ENCODE measurements at places on chromosomes 12 and 14. TPM values are rescaled to one million over a fixed set of nuclear protein-coding genes. Genes with fewer than 3 reads are reported as not detected.
A peak's percentile ranks its signal among the peaks of the same experiment; 100 is the strongest.

GRCh38 chr12:114794049-114794558 is 110.1 kb upstream of the TBX3 start:
- DNase-seq: no peak

- DNase-seq: no peak
Measured at GRCh38 chr12:15074351-15074750, 101.5 kb downstream of the PDE6H start.

DNA sequence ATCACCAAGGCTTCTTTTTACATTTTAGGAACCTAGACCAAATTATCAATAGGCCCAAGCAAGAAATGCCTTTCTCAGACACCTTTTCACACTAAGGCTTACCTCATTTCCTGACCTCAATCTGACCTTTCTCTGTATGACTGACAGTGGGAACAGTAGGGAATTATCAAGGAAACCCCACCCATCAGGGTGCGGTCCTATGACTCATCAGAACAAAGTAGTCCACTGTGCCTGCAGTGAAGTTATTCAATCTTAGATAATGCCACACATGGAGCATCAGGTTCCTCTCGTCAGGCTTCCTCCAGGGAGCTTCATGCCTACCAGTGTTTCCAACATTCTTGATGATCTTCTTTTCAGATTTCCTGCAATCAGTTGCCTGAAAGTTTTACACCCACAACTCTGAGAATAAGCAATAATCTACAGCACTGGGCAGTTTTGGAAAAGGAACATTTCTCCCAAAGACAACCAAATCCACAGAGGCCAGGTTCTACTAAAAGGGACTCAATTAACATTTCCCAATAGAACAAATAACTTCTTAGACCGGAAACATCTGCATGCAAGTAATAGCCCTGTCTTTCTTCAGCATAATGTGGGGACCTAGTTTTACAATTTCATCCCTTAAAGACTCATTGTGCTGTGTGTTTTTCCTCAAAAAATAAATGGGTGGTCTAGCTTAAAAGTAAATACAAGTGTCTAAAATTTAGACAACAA is 35.9 kb upstream of the TMTC2 start:
- no peak for DNase-seq

GRCh38 chr12:65996146-65996545 is 134.4 kb downstream of the LLPH start:
- DNase-seq: no peak

- no peak for DNase-seq
Measured at GRCh38 chr14:35147186-35147585, 24.8 kb downstream of the PRORP start.

DNA sequence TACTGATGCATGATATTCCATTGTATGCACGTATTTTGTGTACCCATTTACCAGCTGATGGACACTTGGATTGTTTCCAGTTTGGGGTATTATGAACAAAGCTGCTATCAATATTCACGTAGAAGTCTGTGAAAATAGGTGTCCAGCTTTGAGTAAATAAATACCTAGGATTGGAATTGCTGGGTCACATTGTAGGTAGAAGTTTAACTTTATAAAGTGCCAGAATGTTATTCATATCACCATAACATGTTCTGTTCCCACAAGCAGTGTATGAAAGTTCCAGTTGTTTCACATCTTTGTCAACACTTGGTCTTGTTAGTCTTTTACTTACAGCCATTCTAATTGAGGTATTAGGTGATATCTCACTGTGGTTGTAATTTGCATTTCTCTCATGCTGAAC is 108.0 kb upstream of the METAP2 start:
- DNase-seq: peak; percentile 74

DNA sequence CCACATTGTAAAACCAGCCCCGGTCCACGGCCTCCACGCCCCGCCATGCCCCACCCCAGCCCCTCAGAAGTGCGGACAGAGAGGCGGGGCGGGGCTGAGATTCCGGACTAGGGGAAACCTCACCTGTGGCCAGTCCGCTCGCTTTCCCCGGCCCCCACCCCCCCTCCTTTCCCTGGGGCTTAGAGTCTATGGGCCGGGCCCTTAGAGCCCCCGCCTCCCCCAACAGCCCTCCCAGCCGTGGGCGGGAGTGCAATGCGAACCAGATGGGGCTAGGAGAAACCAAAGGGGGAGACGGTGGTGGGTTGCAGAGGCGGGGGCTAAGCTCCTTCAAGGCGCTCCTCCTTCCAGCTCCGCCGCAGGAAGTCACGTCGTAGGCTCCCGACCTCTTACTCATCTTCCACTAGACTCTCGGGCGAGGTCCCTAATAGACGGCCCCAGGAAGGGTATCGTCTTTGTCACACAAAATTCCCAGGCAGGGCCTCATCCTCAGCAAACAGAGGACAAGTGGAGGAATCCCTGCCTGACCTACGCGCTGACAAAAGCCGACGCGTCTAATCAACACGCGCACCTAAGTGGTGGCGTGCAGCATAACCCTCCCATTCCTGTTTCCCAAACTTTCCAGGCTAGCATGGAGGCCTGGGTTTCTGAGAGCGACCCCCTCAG is 1.1 kb upstream of the NAB2 start:
- peak; percentile 97 for DNase-seq

DNA sequence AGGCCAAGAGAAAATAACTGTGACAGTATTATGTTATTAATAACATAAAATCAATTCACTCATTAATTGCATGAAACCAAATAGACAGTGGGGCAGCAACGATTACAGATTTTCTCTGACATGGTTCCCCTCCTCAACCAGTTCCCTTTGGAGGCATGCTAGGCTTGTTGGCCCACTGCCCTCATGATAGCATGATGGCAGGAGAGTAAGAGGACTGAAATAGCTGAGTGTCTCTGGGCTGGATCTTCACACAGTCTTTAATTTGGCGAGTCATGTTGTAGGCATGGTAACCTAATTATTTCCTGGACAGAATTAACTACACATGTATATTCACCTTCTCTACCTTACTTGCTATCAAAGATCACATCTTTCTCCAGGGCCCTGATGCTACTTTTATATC is 266.2 kb upstream of the PELI2 start:
- DNase-seq: no peak

- peak; percentile 77 for DNase-seq
Measured at GRCh38 chr12:25958428-25959070, at the start of gene RASSF8. Gene RASSF8 (plus strand): TSS chr12:25958682. CDS start chr12:26055344, 96,662 bp downstream.

DNA sequence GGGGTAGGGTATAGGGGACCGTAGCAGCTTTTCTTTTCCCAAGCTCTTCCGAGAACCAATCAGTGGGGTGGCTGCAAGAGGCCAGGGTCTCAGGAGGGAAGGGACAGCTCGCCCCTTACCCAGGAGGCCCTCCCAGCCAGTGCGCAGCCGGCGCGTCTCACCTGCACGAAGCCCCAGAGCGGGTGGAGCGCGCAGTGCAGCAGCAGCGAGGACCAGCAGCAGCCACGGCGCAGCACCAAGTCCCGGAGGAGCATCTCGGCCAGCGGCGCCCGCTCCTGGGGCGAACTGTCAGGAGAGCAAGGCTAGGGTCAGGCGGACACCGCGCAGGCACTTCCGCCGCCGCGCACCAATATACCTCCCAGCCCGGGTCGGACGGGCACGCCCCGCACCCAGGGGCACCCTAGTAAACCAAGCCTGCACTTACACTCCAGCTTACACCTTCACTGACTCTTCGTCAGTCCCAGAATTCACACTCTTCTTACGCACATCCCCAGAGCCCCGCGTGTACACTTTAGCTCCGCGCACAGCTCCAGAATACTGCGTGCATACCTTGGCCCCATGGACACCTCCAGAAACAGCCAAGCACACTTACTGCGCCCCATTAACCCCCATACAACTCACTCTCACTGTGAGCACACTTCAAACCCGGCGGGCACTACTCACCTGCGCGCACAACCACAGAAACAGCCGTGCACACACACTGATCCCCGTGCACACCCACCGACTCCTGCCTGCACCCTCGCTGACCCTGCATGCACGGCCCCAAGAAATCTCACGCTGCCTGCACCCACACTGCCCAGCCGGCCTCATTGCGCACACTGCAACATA is 606 bp downstream of the PRIMA1 start:
- DNase-seq: no peak

The ZNF384 gene
- 35.5 TPM for total RNA-seq

The CD163 gene
- not detected for total RNA-seq

The PLA2G1B gene
- total RNA-seq: not detected

The GLS2 gene
- not detected for total RNA-seq
